ENCODE measurements at places on chromosomes 11 and 22.
A peak's percentile ranks its signal among the peaks of the same experiment; 100 is the strongest.

DNA sequence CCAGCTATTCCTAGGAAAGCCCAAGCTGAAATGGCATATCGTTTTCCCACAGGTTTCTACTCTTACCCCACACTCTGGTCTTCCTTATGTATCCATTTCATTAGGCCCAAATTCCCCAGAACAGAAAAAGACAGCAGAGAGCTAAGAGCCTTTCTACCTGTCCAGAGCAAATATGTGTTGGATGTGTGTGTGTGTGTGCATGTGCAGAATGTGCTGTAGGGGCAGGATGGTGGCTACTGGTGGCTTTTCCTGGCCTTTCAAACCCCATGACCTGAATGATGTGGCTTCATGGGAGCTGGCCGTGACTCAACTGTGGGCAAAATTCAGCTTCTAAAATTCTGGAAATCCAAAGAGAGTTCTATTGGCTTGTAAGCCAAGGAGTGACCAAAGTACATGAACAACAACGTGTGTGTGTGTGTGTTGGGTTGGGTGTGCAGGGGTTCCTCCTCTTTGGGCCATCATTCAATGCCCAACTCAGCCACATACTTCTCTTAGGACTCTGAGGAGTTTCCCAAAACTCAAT lies 421.4 kb upstream of the CADM1 start:
- DNase-seq = no peak

GRCh38 chr22:24185501-24186351 lies 4.4 kb downstream of the SUSD2 start:
- DNase-seq = no peak

- no peak for DNase-seq
These were observed 39.3 kb downstream of the CEP295 start for GRCh38 chr11:93700830-93701229.

DNA sequence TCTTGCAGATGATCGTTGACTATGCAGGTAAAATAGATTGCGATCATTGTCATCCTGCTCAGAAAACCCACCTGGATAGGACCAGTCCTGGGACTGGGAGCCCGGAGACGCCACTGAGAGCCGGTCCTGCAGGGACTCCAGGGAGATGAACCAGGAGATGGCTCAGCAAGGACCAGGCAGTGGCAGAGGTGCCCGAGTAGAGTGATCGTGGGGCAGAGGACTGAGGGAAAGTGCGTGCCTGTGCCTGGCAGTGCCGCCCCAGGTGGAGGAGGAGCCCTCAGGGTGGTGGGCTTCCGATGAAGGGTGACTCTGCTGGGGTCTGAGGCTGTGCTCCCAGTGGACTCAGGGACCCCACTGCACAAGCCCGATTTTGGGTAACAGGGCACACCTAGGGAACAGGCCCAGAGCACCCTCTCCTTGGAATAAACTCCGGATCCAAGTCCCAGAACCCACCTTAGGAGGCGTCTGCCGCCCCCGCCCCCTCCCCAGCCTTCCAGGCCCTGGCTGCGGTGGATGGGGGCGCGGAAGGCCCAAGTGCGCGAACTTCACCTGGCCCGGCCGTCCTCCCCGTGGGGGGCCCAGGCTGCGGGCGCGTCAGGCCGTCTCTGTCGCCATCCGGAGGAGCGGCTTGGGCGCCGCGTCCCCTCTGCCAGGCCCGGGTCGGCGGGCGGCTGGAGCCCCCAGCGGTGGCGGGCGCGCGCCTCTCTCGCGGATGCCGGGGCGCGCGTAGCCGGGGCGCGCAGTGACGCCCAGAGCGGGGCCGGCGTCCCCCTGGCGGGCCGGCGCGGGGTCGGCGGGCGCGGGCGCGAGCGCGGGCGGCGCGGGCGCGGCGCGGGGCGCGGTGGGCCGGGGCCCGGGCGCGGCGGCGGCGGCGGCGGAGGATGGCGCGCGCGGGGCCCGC lies 1338.8 kb downstream of the BRD1 start:
- no peak for DNase-seq

- DNase-seq = no peak
These were observed 34.8 kb upstream of the FZD4 start for GRCh38 chr11:86990031-86990430.

DNA sequence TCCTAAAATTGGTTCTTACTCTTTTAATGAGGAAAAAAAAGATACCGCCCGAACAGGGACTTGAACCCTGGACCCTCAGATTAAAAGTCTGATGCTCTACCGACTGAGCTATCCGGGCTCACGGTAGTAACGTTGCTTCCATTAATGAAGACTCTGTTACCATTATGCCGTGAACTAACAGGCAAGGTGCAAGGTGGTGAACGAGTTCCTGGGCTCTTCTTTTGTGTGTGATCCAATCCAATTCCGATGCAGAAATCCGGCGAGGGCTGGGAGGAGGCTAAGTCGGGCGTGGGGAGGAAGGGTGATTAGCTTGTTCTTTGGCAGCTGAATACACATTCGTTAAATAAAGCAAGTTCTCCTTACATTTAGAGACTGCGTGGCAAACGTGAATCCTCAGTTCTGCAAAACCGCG lies 49.0 kb downstream of the OR4D9 start:
- no peak for DNase-seq

DNA sequence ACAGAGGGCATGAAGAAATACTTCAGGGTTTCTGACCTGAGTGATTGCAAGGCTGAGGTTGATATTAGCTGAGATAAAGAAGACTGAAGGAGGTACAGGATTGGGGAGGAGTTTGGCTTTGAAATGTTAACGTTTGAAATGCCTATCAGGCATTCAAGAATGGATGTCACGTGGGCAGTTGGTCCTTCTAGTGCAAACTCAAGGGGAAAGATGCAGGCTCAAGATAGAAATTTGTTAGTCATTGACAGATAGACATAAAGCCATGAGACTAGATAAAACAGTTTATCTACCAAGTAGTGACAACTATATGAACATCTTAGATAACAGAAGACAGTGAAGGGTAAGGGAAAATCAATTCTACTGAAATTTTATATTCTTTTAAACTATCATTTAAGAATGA lies 23.1 kb downstream of the TTC17 start:
- DNase-seq = no peak

GRCh38 chr22:34784056-34784455 lies 281.9 kb upstream of the ISX start:
- DNase-seq = no peak

- DNase-seq = no peak
These were observed 75.7 kb downstream of the SIK3 start for GRCh38 chr11:117022526-117022925.

- DNase-seq = no peak
These were observed 38.2 kb downstream of the TRIOBP start for GRCh38 chr22:37734964-37735451.

- DNase-seq = no peak
These were observed 174.5 kb downstream of the CEP164 start for GRCh38 chr11:117502015-117502778.

GRCh38 chr22:50562523-50563412 lies at the start of gene SYCE3:
Gene SYCE3 (minus strand): TSS chr22:50562919. CDS start chr22:50556405, 6,514 bp downstream.
- peak; percentile 93 for DNase-seq

DNA sequence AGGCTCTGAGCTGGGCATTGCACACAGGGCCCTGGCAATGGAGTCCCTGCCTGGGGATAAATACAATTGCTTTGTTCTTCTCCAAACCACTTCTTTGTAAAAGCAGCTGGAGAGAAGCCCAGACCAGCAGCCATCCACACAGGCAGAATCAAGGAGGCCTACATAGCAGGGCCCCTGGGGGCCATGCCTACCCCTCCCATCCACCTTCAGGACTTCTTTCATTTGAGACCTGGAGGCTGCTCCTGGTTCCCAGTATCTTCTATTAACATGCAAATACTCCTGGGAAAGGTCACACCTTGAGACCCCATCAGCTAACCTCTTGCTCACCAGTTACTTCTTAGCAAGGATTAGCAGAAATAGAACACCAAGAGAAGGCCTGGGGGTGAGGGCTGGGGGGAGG lies 511.1 kb downstream of the SOX6 start:
- DNase-seq = no peak

DNA sequence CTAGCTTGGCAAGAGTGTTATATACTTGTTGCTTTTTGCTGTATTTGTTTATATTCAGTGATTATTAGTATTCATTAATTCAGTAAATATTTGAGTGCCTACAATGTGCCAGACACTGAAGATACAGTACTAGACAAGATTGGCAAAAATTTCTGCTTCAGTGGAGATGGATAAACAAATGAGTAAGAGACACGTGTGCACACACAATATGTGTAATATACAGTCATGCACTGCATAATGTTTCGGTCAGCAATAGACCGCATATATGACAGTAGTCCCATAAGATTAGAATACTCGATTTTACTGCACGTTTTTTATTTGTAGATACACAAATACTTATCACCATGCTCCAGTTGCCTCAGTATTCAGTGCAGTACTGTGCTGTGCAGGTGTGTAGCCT lies 104.9 kb upstream of the GAL start:
- no peak for DNase-seq

DNA sequence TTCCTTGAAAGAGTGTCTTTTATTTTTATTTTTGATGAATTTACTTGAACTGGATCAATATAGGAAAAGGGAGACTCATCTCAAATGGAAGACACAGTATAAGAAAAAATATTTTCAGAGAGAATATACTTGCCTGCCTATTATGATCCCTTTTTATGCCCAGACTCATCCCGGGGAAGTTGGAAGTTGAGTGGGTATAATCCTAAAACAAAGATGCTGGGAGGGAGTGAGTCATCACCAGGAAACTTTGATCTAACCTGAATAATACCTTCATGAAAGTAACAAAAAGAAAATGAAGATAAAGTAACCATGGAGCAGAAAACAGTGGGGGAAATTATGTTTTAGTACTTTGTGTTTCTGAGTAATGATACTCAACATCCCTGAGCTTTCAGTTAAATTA lies 1514.0 kb downstream of the FAM181B start:
- no peak for DNase-seq

DNA sequence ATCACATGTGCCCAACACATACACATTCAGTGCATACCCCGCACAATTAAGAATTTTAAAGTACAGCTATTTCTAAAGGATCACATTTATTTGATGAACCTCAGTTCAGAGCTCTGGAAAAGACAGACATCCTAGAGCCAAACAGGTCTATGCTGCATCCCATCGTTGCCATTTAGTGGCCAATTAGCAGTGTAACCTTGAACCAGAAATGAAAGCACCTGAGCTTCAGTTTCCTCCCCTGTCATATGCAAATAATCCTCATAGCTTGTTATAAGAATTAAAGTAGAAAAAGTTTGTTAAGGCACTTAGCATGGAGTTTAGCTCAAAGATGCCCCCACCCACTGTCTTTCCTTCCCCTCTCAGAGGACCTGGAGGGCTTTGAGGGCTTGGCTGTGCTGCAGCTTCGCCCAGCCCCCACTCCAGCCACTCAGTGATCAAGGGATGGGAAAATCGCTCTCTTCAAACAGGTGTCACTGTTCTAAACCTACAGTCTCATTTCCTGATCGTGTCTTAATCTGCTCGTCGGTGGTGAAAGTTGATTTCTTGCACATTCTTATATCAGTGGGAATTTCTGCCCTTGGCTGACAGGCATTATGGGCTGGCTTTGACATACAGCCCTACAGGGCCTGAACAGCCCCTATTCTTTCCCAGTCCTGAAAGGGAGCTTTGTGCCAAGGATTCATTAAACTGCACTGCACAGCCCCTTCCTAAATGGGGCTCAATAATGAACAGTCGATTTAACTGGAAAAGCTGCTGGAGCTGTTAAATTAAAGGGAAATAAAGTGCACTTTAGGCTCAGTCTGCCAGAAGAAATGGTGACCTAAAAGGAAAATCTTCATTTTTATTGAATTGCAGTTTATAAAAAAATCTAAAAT lies 23.3 kb upstream of the FAM181B start:
- no peak for DNase-seq

DNA sequence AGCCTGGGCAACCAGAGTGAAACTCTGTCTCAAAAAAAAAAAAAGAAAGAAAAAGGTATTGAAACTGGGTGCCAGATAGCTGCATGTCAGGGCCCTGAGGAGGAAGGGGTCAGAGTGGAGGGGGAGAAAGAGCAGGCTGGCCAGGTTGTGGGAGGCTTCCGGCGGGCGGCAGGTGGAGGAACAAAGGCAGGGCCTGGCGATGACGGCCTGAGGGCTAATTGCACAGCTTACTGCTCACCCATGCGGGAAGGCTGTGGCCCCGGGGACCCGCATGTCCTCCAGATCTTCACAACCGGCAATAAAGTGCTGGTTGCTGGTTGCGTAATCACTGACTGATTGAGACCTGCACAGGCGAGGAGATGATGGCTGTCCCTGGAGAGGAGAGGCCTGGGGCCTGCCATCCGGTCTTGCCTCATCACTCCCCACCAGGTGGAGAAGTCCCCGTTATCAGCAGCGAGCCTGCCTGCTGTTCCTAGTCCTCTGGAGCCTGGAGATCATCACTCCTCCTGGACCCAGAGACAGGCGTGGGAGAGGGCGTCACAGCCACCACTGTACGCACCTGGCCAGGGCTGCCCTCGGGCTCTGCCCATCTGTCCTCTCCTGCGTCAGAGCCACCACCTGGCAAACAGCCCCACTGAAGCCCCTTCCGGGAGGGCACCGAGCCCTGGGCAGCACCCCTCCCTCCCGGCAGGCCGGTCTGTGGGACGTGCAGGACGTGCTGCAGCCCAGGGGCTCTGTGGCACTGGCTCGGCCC lies 18.7 kb downstream of the H19 start:
- DNase-seq = no peak

DNA sequence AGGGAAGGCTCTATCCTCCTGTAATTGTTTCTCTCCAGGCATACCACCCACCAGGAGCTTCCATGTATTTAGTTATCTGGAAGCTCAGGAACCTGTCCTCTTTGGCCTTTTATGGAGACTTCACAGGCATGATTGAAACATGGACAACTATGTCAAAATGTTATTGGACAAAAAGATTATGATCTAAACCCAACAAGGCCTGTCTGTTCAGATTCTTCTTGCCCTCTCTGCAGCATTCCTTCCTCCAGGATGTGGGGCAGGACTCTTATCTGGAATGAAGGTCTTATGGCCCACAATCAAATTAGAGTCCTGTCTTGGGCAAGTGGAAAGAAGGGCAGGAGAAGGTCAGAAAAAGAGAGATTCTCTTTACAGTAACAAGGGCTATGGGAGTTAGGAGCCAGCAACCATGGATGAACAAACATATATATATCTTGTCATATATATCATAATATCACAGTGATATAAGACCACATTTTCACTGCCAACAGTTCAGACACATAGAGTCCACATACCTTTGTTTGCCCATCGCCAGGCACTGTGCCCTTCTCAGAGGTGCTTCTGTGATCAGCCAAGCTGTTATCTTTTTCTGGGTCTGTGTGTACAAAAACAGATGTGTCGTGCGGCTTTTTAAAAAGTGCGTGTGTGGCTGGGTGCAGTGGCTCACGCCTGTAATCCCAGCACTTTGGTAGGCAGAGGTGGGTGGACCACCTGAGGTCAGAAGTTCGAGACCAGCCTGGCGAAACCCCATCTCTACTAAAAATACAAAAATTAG lies 42.5 kb upstream of the SUSD2 start:
- DNase-seq = no peak

DNA sequence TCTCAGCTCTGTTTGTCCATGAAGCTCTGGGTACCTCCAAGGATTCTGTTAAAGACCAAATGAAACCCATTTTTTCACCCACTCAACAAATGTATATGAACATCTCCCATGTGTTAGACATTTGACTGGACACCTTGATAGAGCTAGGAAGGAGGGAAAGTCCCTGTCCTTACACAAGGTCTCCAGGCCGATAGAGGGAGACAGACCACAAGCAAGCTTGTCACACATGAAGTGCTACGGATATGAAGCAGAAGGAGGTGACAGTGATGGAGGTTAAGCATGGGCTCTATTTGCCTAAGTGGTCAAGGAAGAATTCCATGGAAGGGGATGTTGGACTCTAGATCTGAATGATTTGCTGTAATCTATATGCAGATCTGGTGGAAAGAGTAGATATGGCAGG lies 138.5 kb downstream of the MYO18B start:
- DNase-seq = no peak

Measured in GM19239 (cell line).